ENCODE measurements at places on chromosomes 5 and 9.

DNA sequence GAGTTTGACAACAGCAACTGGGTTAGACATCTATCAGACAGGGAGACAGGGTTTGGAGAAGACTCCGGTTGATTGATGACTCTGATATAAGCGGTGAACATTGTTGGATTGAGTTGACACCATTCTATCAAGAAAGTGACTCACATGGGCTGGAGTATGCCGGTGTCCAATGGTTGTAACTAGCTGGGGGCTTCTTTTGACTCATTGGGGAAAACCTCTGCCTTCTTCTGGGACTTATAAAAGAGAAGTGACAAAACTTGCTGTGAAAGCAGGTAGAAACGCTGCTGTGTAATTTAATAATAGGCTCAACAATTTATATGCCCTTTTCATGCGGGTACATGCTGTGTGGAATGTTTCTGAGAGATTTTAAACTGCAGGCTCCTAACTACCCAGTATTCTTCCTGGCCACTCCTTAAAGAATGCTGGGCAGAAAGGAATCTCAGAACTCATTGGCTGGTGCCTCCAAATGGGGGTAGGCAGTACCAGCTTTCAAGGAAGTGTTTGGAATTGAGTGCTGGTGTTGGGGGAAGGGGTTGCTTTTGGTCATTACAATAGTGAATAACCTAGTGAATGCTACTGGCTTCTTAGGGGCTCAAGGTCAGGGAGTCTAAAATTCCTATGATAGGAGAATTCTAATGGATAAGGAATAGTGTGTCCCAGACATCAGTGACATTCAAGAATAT lies 43.9 kb downstream of the FYB1 start:
- DNase-seq = no peak

- peak; percentile 55 for DNase-seq
Observed at GRCh38 chr5:34411470-34412346, 244.4 kb upstream of the RAI14 start.

GRCh38 chr5:11384441-11385250 lies 519.6 kb downstream of the CTNND2 start:
- DNase-seq = no peak

GRCh38 chr5:129098488-129099183 lies 4.1 kb downstream of the ISOC1 start:
- DNase-seq = no peak

DNA sequence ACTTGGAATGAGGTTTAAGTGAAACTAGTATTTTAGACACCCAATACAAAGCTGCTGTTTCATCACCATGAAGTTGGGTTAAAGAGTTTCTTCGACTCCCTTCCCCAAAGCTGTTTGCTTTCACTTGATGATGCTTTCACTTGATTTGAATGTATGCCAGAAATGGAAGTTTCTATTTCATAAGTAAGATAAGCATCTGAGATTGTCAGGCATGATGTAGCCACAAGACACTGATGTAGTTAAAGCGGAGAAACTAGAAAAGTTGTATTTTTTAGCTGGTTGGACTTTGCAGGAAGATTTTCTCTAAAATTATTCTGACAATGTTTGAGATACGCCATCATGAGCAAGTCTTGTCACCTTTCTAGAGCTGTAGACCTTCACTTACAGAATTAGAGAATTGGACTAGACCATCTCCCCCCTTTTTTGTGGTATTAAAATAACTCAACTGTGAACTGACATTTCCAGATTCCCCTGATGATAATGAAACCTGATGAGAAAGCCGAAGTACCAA lies 20.0 kb downstream of the MOCS2 start:
- DNase-seq = no peak

GRCh38 chr9:36193023-36193422 lies 2.3 kb downstream of the CLTA start:
- DNase-seq = no peak

DNA sequence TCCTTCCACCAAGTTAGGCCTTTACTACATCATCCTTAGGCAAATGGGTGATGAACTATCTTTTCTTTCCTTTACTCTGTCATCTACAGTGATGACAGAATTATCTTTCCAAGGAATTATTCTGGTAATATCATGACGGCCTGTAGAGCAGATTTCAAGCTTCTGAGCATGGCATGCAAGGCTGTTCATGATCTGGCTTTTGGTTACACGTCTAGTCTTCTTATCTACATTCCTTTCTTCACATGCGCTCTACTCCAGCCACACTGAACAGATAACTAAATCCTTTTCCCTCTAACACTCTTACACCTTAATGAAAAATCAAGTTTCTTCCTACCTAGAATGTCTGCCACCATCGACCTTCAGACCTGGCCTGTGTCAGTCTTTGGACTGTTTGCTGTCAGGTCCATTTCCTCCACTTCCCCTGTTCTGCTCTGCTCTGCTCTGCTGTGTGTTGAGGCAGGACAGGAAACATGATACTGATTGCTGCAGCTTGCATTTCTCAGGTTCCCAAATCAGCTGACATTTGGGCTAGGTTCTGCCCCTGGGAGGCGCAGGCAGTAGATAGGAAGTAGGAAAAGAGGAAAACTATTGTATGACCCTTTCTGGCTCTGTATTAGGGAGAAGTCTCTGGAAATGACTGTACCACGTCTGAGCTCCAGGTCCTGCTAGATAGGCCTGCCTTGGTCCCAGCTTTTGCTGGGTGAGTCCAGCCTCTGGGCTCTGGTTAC lies 4.2 kb downstream of the SCGB3A2 start:
- DNase-seq = no peak

GRCh38 chr5:139667730-139668063 lies 19.5 kb downstream of the CXXC5 start:
- DNase-seq = no peak

- no peak for DNase-seq
Observed at GRCh38 chr5:122408592-122409224, 96.7 kb downstream of the SNCAIP start.

DNA sequence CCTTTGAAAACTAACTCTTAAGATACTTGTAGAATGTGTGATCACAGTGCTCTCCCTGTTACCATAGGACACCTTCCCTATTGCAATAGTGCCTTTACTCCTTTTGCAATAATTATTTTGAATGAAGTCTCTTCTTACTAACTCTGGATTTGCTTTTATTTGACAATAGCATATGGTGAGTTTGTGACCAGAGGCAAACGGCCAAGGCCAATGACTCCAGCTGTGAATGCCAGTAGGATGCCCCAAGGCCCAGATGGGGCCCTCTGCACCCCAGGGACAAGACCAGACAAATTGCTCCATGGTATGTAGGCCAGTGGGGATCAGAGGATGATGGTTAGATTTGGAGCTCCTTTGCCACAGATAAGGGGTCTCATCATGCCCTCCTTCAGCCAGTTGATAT lies 116.9 kb downstream of the NPR3 start:
- DNase-seq = no peak

DNA sequence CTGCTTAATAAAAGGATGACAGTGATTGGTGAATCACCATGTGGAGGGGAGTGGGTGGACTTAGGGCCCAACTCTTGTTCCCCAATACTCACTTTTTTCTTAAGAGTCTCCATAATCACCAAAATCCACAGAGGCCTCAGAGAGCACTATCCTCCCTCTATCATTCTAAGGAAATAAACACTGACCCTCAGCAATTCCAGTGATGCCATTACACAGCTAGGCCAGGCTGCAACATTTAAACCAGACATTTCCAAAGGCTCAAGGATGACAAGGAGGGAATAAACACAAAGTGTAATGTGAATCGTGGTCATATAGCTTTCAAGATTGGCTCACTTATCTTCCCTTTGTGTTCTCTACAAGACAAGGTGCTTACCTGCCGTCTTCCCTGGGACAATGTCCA lies 2.4 kb upstream of the ARSI start:
- no peak for DNase-seq

DNA sequence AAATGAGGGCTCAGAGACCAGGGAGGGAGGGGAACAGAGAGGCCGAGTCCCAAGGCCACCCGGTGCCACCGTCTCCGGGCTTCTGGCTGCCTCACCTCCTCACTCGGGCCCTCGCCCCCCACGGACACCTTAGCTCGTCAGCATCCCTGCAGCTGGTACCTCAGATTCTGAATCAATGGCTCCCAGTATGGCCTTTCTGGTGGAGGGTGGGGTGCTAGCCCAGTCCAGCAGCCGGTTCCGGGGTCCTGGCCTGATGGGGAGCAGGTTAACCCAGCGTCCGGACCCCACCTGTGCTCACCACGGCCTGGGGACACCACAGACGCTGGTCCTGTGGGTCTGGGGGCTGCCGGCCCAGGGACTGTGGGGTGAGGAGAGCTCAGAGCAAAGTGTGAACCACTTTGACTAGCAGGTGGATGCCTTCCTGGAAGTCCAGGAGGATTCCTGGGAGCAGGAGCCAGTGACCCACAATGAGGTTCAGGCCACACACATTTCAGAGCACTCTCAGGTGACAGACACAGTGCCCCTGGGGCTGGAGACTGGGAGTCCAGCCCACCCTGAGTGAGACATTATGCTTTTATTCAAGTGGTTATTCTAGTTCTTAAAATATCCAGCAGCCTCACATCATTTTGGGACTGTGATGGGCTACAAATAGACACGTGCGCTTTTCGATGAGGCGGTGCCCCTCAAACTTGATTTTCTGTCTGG lies 53.3 kb downstream of the AHRR start:
- DNase-seq = no peak

DNA sequence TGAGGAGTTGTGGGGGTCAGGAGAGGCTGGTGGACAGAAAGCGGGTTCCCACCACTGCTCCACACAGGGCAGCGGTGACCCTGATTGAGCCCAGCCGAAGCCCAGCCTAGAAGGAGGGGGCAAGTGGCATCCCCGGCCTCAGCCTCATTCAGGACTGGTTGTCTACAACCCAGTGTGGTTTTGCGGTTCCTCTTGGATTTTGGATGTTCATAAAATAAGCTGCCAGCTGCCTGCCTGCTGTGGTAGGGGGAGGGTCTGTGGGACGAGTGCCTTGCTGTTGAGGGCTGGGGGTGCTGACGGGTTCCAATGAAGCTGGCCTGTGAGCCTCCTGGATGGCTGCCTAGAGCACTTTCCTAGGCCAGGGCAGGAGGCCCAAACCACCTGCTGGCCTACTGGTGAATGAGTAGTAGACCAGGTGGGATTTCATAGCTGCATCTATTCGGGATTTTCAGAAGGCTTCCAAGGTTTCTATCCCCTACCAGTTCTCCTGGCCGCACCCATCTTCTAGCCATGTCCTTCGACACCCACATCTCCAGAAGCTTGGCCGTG lies 102.4 kb downstream of the NDFIP1 start:
- no peak for DNase-seq

- DNase-seq = no peak
Observed at GRCh38 chr5:18114151-18114757, 480.0 kb downstream of the TAF11L14 start.

GRCh38 chr5:79771387-79771786 lies 81.8 kb downstream of the CMYA5 start:
- no peak for DNase-seq

DNA sequence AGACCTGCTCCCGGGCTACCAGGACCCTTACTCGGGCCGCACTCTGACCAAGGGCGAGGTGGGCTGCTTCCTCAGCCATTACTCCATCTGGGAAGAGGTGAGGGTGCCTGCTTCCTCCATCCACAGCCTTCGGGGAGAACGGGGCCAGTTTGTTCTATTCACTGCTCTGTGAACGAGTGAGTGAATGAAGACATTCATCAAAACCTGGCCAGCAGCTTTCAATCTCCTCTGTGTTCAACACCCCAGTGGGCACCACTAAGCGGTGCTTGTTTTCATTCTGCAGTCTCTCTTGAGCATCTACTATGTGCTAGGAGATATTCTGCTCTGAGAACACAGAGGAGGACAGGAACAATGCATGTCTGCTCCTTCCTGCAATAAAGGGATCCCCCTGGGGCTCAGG lies 10.6 kb downstream of the CERCAM start:
- DNase-seq = no peak

- no peak for DNase-seq
Observed at GRCh38 chr5:146967646-146968045, 89.1 kb upstream of the PPP2R2B start.

GRCh38 chr5:130243641-130244040 lies 339.4 kb downstream of the CHSY3 start:
- DNase-seq = no peak

DNA sequence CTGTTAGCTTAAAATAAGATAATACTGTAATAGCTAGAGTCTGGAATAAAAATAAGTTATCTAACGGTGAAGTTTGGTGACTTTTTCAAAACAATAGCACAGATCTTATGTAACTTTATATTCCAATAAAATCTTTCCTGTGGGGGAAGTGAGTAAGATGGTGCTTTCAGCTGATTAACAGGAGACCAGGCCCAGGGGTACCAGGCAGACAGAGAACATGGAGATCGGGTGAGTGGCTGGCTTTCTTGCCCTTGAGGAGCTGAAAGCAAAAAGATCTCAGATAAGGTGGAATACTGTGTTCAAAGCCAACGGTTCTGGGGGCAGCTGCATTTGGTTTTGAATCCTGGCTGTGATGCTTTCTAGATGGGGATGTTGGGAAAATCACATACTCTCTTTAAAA lies 61.3 kb downstream of the MAT2B start:
- no peak for DNase-seq

GRCh38 chr9:6575324-6576034 lies 70.0 kb downstream of the GLDC start:
- no peak for DNase-seq

DNA sequence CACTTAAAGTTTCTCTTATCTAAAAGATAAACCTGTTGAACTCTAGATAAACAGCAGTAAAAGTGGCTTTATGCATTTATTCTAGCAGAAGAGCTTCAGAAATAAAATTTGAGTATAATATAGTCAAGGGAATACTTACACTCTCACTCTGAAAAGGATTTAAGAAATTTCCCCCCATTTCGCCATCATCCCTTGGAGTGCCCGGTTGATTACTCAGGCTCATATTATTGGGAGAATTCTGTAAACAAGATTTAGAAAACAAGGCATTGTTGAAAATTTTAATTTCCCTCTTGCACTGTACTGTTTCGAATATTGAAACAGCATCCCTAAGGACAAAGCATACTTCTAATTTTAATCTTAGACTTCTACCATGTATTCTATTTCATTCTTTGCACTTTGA lies 34.5 kb upstream of the ACOT12 start:
- DNase-seq = no peak

GRCh38 chr5:471750-472058 lies 28.7 kb downstream of the EXOC3 start:
- DNase-seq = peak; percentile 53
